ENCODE measurements at places on chromosomes 12 and 14. TPM values are rescaled to one million over a fixed set of nuclear protein-coding genes. Genes with fewer than 3 reads are reported as not detected.

Gene PLA2G1B
- not detected for total RNA-seq

Gene SMIM41
- not detected for total RNA-seq

Gene DACT1
- 0.48 TPM for total RNA-seq

Gene RAB5B
- total RNA-seq: 27.5 TPM

Gene PRIMA1
- not detected for total RNA-seq

Gene KRT72
- total RNA-seq: not detected

Gene RNF212B
- not detected for total RNA-seq

Gene PTGER2
- total RNA-seq: 49.7 TPM

Gene DAZAP2
- 84.6 TPM for total RNA-seq

Gene SERPINA9
- not detected for total RNA-seq

Gene ACOT6
- total RNA-seq: not detected

Gene PSME1
- 335 TPM for total RNA-seq

Gene STON2
- 0.08 TPM for total RNA-seq

Gene PIWIL1
- not detected for total RNA-seq

Gene ULK1
- 14.9 TPM for total RNA-seq

Gene KCNK13
- total RNA-seq: not detected

Gene ADAM21
- 0.27 TPM for total RNA-seq

Gene FUT8
- 90.1 TPM for total RNA-seq

Gene GNB3
- 0.32 TPM for total RNA-seq

Gene RASAL1
- total RNA-seq: 0.19 TPM

Gene RD3L
- total RNA-seq: not detected

Gene KRT3
- total RNA-seq: not detected

Gene DLGAP5
- 46.6 TPM for total RNA-seq

Gene RAD51AP1
- total RNA-seq: 30.0 TPM

Gene CHPT1
- total RNA-seq: 31.2 TPM

Gene CLEC2A
- total RNA-seq: not detected

Gene ATG2B
- total RNA-seq: 19.6 TPM

Gene RPL10L
- not detected for total RNA-seq

Gene IL31
- 2.0 TPM for total RNA-seq

Gene IGF1
- 0.78 TPM for total RNA-seq

Gene PTPRR
- total RNA-seq: not detected

Gene LRRC43
- 0.11 TPM for total RNA-seq

Gene TEX22
- total RNA-seq: 0.99 TPM

Gene PIK3C2G
- not detected for total RNA-seq

Gene KRT6C
- total RNA-seq: not detected

Data from activated CD8-positive, alpha-beta memory T cell treated with anti-CD3 and anti-CD28 coated beads for 36 hours (primary cell).